NAMALWA (cell line): ENCODE measurements at places on chromosomes 3 and 15.
A peak's percentile ranks its signal among the peaks of the same experiment; 100 is the strongest.

- DNase-seq = no peak
Observed at GRCh38 chr3:79339846-79340245, 428.0 kb downstream of the ROBO1 start.

DNA sequence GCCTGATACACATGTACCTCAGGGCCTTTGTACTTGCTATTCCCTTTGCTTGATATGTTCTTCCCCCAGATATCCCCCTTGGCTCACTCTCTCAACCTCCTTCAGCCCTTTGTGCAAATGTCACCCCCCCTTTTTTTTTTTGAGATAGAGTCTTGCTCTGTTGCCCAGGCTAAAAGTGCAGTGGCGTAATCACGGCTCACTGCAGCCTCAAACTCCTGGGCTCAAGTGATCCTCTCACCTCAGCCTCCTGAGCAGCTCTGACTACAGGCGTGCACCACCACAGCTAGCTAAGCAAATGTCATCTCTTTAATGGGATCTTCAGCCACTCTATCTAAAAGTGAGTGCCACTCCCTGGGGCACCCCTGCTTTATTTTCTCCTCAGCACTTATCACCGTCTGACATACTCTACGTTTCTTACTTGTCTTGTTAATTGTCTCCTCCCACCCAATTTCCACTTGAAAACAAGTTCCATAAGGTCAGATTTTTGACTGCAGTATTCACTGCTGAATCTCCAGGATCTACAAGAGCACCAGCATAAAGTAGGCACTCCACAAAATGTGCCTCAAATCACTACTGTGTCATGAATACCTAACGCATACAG lies 14.6 kb downstream of the IP6K2 start:
- DNase-seq = no peak

- no peak for DNase-seq
Observed at GRCh38 chr3:73500321-73500720, 124.4 kb downstream of the PDZRN3 start.

DNA sequence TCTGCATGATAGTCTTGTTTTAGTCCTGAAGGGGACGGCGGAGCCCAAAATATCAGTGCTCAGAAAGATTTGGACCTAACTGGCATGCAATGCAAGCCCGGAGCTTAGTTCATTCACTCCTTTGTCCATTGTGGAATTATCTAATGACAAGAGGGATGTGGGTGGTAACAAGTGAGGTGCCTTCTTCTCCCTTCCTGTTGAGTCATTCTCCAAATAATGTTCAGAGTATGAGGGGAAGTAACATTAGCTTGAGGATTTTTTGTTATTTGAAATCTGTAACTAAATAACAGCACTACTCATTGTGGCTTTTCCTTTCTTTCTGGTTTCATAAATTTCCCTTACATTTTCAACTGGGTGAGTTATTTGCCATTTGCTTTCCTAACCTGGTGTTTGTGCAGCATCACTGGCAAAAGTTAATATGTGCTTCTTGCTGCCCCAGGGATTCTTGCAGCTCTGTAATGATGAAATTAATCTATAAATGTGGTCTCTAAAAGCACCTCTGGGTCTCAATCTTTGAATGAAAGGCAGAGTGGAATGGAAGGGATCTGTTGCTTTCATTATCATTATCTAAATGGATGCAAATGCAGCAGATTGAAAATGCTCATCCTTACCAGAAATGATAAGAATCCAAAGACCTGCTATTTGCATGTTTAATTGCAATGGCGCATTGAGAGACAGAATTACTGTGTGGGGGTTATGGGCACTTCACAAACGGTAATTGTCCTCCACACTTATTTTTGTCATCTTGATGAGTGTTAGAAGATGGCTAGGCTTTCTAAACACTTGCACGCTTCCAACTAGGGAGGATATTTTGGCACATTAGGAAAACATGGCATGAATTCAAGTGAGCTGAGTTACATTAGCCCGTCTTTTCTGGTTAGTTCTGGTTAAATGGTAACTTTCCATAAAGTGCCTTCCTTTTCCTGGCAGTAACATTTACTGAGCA lies 89.9 kb upstream of the MITF start:
- no peak for DNase-seq

- no peak for DNase-seq
Observed at GRCh38 chr3:40593351-40593750, 68.6 kb downstream of the ZNF621 start.

- DNase-seq = no peak
Observed at GRCh38 chr3:122057671-122058070, 2.5 kb downstream of the CD86 start.

- no peak for DNase-seq
Observed at GRCh38 chr3:111751961-111752360, 107.1 kb upstream of the PHLDB2 start.

GRCh38 chr3:102125994-102126368 lies 276.7 kb downstream of the NFKBIZ start:
- no peak for DNase-seq

GRCh38 chr15:68383161-68384074 lies 48.5 kb downstream of the ITGA11 start:
- peak; percentile 89 for DNase-seq

- DNase-seq = no peak
Observed at GRCh38 chr3:64685800-64686445, 1.9 kb downstream of the ADAMTS9 start.

DNA sequence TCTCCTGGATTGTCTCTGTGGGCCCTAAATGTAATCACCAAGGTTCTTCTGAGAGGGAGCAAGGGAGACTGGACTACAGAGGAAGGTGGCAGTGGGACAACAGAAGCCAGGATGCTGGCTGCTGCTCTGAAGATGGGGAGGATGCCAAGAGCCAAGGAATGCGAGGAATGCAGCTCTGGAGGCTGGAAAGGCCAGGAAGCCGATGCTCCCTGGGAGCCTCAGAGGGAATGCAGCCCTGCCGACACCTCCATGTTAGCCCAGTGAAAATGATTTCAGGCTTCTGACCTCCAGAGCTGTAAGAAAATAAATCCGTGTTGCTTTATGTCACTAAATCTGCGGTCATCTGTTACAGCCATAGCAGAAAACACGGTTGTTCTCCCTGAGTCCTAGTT lies 44.1 kb downstream of the UMPS start:
- DNase-seq = no peak

DNA sequence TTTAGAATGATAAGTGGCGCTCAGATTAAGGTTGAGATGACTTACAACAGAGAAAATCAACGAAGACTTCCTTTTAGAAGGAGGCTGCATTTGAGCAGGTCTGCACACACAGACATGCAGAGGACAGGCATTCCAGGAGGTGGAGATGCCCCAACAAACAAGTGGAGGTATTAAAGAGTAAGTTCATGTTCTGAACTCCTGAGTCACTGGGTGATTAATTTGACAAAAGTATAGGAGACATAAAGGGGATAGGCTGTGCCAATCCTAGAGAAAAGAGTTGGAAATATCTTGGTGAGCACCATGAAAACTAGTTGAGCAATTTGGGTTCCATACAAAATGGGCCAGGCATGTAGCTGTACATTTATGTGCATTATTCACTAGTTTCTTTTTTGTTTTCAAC lies 33.5 kb upstream of the BCL6 start:
- DNase-seq = no peak

GRCh38 chr3:191882289-191882688 lies 421.3 kb downstream of the PYDC2 start:
- no peak for DNase-seq

DNA sequence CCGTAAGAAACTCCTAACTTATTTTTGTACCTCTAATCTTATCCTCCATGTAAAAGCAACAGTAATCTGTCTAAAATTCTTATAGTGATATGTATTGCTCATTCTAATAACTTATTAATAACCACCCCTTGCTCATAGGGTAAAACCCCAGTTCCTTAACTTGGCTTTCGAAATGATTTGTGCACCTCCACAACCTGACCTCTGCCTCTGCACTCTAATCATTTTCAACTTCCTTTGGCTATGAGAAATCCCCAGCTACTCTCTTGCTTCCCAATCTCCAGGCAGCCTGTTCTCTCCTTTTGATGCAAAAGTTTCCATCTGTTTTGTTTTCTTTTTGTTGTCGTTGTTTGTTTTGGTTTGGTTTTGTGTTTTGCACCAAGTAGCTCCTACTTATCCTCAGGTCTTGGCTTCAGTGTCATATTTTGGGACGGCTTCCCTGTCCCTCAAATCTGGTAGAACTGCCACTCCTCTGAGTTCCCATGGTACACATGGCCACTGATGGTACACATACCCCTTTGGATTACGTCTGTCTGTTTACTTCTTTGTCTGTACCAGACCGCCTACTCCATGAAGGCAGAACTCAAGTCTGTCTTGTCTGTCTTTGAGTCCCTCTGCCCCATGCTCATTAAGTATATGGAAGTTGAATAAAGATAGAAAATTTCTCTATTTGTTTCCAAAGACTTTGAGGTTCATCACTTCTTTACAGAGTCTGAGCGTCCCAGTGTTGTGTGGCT lies 105.6 kb upstream of the TGFBR2 start:
- no peak for DNase-seq

DNA sequence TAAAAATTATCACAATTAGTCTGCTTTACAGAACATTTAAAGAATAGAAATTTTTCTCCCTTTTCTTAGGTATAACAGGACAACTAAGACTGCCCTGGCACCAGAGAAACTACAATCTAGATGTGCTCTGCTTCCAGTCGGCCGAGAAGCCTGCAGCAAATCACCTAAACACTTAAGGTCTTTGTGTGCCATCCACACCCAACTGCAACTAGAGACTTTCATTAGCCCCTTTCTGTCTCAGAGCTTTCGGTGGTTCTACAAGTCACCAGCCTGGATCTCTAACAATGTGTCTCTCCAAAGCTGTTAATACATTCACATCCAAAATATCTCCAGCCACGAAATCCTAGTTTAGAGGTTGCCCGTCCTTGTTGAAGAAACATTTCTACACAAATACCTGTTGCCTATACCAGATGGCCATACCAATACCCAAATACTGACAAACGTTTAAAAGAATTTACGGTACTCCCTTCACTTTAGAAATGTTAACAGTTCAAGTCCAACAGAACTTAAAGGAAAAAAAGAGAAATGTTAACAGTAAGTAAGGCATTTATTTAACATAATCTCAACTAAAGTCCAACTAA lies 6.7 kb downstream of the PRC1 start:
- DNase-seq = no peak
